ENCODE measurements at places on chromosomes 3 and 15.
A peak's percentile ranks its signal among the peaks of the same experiment; 100 is the strongest.

DNA sequence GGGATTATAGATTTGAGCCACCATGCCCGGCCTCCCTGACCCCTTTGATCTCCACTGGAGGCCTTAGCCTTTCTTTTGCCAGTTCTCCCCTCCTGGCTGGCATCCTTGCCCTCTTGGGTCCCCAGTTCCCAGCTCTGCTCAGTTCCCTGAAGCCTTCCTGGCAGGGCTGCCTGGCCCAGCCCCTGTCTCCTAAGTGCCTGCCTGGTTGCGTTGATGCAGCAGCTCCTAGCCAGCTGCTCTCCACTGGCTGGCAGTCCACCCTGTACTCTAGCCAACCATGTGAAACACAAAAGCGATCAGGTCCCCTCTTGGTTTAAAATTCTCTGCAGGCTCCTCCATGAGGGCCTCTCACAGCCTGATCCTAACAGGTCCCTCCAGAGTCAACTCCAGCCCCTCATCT lies 184.7 kb downstream of the RAB11A start:
- DNase-seq, result no peak

DNA sequence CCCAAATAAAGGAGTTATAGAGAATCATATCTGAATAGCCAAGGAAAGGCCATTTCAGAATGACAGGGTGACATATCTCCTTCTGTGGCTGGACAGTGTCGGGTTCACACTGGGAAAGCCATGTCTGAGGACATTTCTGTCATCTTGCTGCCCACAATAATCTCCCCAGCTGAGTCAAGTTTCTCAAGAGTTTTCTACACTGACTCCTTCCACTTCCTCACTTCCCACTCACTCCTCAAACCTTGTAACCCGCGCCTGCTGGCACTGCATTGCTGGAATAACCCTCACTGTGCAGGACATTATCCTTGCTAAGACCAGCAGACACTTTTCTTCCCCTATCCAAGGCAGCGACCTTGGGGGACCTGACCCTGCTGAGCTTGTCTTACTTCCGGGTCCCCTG lies 5.3 kb upstream of the INSYN1 start:
- DNase-seq, result no peak

GRCh38 chr3:79161941-79162340 lies 605.9 kb downstream of the ROBO1 start:
- DNase-seq, result no peak

DNA sequence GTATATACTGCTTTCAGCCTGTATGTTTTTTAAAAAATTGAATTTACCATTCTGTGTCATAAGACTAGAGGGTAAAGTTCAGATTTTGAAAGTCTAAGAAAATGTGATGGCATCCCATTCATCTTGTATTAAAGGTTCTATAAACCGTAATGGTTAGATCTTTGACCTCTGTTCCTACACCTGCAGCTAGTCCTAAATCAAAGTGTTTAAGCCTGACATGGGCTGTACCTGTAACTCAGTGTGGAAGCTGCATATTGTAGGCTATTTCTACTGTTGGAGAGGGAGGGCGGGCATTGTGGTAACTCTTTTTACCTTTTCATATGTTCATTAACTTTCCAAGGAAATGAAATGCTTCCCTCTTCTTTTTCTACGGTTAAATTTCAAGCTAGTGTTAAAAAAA lies 53.9 kb downstream of the ARHGEF26 start:
- no peak for DNase-seq

- DNase-seq, result no peak
These were observed 286.6 kb downstream of the PTPRG start for GRCh38 chr3:61847784-61848462.

- DNase-seq, result no peak
These were observed 36.3 kb downstream of the PLA2G4D start for GRCh38 chr15:42057799-42058646.

DNA sequence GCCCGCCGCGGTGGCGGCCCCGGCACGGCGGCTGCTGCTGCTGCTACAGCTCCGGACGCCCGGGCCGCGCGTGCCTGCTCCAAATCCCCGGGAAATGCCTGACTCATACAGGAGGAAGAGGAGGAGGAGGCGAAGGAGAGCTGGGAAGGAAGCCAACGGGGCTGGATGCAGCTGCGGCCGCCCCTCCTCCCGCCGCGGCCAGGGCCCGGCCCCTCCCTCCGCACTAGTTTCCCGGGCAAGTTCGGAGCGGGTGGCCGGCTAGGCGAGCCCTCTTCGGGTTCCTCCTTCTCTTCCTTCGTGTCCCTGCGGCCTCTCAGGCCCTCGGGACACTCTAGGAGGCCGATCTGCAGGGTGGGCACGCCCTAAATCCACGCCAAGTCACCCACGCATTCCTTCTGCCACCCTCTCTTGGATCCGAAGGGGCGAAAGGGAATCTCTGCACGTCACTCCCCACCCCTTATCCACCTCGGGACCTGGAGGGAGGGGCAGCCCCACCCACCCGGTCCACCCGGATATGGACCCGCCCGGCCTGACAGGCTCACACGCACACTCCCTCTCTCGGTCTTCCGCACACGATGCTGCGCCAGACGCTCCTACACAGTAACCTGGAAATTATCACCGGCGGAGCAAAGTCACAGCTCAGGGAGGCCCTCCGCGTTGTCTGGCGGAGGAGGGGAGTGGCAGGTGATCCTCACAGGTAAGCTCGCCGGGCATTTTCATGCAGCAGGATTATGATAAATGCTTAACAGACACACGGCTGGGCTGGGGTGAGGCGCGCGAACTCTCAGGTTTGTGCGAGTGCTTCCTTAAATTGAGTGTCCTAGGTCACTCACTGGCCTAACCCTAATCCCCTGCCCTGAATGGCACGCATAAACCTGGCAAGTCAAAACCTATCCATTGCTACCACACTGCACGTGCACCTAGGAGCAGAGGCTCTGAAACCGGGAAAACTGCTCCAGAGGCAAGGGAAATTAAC lies at the start of the genes OSBPL10 and ZNF860:
Gene OSBPL10 (minus strand): TSS at position 57 of the 976 bp plus-strand sequence. CDS start 83 bp downstream, outside the sequence.
Gene ZNF860 (plus strand): TSS at position 545 of the 976 bp plus-strand sequence. CDS start 7,330 bp downstream, outside the sequence.
- DNase-seq, result peak; percentile 20
